MCF 10A (cell line): ENCODE measurements at places on chromosomes 1 and 21.

DNA sequence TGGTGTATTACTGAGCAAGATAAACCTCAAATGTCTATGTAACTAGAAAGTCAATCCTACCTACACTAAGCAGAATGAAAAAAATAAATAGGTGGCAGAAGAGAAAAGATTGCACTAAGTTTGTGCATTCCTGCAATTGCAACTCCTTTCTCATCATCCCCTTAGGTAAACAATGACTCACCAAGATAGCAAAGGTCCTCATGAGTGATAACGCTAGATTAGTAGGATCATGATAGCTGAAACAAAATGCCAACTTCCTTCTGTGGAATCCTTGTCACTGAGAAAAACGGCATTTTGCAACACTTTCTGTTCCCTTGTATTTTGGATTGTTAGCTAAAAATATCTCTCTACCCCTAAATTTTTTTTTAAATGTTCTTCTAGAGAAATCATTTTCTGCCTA lies 20.0 kb upstream of the FCER1A start:
- DNase-seq: peak; percentile 36

DNA sequence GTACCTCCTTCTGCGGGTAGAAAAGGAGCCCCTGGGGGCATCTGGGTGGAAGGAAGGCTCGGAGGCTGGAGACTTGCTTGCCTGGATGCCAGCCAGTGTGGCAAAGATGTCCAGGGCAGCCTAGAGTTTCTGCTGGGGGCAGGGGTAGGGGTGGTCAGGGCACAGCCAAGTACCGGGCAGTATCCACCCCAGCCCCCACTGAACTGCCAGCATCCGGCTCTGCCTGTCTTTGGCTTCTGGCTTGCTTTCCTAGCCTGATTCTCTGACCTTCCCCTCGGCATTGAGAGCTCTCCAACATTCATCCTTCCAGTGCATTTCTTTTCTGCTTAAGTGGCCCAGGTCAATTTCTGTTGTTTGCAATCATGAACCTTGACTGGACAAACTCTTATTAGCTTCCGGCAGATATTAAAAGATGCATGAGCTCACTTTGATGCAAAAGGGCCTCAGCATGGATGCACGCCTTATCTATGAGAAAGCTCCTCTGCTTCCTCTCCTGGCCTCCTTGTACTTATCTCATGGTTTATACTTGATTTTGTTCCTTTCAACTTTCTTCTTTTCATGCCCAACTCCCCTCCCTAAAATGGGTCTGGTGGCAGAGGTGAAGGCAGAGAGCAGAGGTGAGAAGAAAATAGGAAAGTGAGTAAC lies 116.9 kb downstream of the HLCS start:
- no peak for DNase-seq

DNA sequence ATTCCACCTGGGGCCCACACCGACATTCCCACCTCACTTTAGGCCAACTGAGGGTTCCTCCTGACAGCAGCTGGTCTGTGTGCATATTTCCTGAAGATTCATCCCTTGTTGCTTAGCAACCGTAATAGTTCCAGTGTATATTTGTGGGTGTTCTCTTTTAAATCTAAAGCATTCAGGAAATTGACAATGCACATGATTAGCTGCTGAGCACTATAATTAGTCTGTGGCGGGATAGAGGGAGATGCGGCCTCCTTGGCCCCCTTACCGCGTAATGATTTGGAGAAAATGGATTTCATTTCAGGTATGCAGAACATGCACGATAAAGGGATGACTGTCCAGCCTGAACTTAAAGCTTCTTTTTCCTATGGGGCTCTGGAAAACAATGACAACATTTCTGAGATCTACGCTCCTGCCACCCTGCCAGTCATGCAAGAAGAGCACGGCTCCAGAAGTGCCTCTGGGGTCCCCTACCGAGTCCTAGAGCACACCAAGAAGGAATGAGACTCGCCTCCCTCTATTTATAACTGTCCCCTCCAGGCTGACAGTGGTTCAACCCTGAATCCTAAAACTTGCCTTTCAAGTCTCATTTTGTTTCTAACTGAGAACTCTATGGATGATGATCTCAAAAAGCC lies 33.8 kb upstream of the RCAN3 start:
- DNase-seq: no peak

DNA sequence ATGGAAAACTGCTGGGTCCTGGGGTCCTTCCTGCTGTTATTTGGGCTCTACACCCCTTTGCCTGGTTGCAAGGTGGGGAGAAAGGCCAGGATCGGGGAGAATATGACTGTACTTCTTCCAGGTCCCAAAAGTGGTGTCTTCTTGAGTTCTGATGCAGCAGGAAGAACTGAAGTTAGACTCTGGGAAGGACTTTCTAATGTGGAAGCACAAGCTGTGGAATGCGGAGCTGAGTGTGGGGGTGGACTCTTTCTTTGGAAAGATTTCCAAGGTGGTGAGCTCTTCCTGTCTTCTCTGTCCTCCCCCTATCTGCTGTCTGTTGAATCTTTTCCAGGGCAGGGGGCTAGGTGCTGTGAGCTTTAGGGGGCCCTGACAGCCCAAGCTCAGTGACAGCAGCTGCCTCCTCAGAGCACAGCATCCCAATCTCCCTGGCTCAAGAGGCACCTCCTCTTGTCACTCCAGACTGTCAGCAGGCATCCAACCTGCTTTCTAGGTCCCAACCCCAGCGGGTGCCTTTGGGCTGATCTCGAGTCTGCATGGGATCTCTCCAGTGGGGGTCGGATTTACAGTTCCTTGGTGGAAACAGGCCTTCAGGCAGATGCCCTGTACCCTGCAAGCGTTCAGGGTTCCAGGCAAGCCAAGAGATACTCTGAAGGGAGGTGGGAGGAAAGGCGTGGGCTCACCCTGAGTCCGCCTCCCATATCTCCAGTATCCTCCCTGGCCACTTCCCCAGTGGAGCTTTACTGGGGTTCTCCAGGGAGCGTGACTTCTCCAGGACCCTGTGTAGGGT lies 23.2 kb downstream of the ADORA1 start:
- no peak for DNase-seq

GRCh38 chr1:245195398-245195797 lies 40.6 kb downstream of the KIF26B start:
- no peak for DNase-seq

GRCh38 chr1:25904943-25905679 lies 1.1 kb downstream of the STMN1 start:
- DNase-seq: peak; percentile 91

GRCh38 chr1:30263888-30264671 lies 459.3 kb downstream of the MATN1 start:
- no peak for DNase-seq
